ENCODE measurements at places on chromosomes 16 and 17.

GRCh38 chr16:79101491-79101890 lies 499.0 kb downstream of the MAF start:
- DNase-seq, result no peak

DNA sequence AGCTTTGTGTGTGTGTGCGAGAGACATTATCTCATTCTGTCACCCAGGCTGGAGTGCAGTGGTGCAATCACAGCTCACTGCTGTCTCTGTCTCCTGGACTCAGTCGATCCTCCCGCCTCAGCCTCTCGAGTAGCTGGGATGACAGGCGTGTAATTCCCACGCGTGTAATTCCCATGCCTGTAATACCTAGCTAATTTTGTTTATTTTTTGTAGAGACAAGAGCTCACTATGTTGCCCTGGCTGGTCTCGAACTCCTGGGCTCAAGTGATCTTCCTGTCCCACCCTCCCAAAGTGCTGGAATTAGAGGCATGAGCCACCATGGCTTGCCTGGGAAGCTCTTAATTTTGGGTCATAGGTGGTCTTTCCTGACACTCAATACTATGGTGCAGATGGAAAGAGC lies 205.3 kb upstream of the TNRC6C start:
- DNase-seq, result no peak

DNA sequence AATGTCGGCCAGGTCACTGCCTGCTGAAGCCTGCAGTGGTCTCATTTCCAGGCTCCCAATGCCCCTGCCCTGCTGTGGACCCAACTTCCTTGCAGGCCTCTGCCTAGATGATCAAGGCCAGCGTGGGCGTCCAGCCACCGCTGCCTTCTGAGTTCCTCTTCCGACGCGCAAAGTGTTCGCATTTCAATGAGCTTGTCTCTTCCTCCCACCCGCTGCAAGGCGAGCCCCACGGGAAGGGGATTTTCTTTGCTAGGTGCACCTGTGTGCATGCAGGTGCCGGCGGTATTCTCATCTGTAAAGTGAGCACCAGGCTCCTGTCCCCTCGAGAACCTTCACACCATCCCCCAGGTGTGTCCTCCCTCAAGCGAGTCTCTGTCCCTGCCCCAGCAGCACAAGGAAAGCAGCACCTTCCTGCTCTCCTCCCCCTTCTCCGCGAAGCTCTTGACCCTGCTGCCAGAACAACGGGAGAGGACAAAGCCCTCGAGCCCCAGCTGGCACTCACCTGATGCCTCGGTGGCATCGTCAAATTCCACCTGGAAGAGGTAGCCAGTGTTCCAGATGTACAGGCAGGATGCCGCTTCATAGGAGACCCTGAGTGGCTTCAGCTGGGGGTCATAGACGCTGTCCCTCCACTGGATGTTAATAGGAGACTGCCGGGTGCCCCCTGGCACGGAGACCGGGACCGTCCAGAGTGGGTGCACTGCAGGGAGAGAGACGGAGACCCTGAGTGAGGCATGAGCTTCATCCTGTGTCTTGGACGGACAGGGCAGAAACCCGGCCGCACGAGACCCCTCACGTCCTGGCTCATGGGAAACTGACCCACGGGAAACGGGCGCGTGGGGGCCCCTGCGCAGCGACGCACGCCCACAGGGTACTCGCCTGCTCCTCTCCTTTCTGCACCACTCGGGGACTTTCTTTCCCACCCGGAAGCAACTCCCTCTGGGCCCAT lies 9.8 kb downstream of the CA5A start:
- no peak for DNase-seq

GRCh38 chr16:23801378-23801777 lies 34.4 kb upstream of the PRKCB start:
- no peak for DNase-seq

DNA sequence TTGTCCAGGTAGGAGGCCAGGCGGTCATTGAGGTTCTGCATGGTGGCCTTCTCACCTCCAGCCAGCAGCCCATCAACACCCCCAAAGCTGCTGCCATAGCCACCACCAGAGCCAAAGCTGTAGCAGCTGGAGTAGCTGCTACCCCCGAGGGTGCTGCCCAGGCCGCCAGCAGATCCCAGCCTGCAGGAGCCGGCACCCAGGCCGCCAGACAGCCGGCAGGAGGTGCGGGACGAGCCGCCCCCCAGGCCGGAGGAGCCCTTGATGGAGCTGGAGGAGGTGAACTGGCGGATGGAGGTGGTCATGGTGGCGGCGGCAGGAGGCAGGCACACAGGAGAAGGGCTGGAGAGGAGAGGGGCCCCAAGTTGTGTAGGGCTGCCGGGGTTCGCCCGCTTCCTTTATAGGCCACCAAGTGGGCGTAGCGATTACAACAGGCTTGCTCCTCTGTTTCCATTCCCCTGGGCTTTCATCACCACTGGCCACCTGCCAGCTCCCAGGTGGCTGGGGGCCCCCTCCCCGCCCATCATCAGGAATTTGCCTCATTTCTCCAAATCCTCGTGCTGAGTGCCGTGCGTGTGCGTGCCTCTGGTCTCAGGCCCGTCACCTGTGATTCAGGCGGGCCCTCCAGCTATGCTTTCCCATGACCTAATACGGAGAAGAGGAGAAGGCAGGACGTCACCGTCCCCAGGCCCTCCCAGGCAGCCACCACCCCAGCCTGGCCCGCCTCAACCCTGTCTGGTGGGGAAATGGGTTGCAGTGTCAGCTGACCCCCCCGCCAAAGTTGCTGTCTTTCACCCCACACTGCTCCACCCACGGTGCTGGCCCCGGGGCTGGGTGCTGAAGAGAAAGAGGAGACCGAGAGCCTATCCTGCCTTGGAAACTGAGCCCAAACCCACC lies at the start of gene KRT17:
TSS of gene KRT17 (minus strand) at position 368 of the 894 bp plus-strand sequence. CDS start at position 302, 66 bp downstream.
- no peak for DNase-seq

DNA sequence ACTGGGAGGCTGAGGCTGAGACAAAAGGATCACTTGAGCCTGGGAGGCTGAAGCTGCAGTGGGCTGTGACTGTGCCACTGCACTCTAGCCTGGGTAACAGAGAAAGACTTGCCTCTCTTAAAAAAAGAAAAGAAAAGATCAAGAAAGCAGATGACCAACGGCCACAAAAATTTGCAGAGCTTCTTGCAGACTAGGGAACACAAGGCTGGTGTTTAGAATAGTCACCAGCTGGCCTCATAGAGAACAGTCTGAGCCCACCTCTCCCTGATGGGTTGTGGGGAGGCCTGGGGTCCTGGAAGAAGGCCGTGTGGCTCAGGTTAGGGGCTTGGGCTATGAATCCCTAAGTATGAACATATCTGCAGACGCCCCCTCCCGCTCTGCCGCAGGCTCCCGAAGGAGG lies 73.7 kb upstream of the MED9 start:
- no peak for DNase-seq

DNA sequence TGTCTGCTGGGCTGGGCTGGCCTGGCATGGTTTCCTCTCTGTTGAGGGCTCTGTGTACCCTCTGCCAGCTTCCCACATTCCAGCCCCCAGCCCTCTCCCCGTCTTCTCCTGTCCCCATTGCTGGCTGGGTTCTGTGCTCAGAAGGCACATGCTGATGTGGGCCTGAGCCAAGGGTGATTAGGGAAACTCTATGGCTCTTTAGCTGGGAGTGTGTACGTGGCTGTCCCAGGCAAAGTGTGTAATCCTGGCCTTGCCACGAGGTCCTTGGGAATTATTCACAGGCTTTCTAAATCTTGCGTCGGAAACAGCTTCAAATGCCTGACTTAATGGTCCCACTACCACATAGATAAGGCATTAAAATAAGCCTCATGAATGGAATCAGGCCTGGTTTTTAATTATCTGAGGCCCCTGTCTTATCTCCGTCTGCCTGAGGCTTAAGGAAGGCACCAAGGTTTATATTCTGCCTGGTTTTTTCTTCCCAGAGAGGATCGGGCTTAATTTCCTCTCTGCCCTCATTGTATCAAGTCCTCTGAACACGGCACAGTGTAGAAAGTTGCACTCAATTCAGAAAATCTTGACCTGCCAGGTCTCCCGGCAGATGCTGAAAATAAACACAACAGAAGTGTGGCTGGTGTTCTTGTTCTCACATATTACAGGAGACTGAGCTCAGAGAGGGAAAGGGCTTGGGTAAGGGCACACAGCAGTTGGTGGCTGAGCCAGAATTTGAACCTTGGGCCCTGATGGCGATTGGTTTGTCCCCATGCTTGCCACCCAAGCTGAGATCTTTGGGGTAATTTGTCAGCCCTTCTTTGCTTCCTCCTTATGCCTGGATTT lies 52.9 kb upstream of the LGALS9 start:
- no peak for DNase-seq

GRCh38 chr17:2158396-2158780 lies 103.5 kb downstream of the HIC1 start:
- DNase-seq, result no peak

DNA sequence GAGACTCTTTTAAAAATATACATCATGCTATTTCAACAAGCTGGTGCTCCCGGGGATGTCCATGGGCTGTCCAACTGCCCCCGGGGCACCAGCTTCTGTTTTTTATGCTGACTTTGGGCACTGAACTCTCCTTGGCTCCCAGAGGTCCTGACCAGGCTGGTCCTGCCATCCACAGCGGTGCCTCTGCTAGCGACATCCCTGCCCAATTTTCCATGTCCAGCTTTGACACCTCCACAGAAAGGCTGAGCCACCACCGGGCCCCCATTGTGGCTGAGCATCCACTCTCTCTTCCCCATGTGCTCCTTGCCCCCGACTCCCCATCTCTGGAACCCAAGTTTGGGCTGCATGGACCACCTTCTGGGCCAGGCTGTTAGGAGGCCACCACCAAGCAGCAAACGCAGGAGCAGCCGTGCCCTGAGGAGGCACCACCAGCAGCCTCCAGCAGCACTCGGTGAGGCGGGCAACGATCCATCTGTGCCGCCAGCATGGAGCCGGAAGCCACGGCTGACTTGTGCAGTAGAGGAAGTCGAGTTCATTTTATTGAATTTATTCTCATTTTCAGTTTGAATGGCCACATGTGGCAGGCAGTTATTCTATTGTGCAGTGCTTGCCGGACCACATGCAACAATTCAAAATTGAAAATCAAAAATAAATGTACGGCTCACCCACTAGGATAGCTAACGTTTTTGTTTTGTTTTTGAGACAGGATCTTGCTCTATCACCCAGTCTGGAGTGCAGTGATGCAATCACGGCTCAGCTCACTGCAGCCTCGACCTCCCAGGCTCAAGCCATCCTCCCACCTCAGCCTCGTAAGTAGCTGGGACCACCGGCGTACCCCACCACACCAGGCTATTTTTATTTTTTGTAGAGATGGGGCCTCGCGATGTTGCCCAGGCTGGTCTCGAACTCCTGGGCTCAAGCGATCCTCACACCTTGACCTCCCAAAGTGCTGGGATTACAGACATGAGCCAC lies 2.8 kb upstream of the MEAK7 start:
- DNase-seq, result no peak

DNA sequence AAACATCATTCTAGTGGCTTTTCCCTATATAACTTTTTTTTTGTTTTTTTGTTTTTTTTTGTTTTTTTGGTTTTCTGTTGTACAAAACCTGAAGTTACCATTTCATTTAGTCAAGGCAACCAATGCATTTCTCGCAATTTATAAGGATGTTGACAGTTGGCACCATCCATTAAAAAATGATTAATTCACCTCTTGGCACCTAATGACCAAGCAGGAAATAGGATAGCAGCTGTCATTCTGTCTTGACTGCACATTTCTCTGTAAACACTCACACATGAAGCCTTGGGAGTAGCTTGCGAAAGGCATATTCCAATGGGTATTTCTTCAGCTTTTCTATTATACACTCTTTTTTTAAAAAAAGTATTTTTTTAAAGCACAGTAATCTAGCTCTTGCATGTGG lies 77.5 kb downstream of the SYCE1L start:
- DNase-seq, result no peak

DNA sequence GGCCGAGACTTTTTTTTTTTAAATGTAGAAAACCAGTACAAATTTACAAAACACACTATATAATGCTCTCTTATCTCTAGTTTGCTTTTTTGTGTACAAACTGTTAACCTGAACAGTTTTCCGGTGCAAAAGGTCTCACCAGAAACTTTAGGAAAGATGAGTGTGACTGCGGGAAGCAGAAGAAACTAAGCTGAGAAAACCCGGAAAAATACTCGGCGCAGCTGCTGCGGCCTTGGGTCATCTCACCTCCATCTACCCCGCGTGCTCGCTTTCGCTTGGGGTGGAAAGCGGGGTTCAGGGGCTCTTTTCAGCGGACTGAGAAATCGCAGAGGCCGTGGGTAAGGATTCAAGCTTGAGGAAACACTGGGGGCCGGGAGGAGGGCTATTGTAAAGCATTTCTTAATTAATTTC lies 1.8 kb downstream of the SALL1 start:
- DNase-seq, result no peak

DNA sequence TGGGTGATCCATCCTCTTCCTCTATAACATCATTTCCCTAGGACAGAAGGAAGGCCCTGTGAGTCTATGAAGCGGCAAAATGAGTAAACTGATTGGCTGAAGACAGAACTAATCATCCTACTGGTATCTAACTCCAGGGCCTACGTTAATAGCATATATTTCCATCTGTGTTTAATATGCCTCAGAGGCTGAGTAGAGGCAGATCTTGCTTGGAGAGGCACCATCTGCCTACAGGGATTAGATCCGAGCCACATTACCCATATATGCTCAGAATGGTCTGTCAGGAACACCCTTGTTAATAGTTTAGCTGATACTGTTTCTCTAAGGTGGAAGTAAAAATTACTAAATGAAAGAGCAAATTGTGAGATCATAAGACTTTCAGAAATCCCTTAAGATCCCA lies 13.2 kb upstream of the FOXJ1 start:
- no peak for DNase-seq

DNA sequence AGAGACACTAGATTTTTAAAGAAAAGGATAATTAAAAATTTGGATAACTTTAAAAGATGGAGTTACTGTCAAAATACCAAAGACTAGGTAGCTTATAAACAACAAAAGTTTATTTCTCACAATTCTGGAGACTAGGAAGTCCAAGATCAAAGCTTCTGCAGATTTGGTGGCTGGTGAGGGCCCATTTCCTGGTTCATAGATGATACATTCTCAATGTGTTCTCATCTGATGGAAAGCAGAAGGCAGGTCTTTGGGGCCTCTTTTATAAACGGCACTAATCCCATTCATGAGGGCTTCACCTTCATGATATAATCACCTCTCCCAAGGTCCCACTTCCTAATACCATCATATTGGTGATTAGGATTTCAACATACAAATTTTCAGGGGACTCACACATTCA lies 33.7 kb downstream of the NLK start:
- DNase-seq, result no peak

- DNase-seq, result no peak
Measured at GRCh38 chr16:29831490-29831889, 11.2 kb downstream of the MVP start.

GRCh38 chr17:58232707-58233156 lies 5.7 kb upstream of the LPO start:
- no peak for DNase-seq

DNA sequence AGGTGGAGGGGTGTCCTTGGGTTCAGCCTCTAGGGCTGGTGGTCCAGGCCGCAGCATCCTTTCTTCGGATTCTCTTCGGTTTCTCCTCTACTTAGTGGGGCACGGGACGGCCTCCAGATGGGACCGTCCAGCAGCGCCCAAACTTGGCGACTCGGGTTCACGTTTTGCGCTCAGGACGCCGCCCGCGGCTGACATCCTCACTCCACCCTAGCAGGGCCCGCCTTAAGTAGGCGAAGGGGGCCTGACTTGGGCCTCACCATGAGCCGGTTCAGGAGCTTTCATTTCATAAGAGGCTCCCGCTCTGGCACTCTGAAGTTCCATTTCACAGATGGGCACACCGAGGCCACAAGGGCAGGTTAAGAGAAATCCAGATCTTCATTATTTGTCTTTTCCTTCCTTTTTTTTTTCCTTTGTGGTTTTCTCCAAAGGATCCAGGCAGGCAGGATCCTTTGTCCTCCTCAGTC lies 141.2 kb downstream of the SEC14L1 start:
- DNase-seq, result no peak
